ENCODE measurements at places on chromosomes 2 and 18.
A peak's percentile ranks its signal among the peaks of the same experiment; 100 is the strongest.

DNA sequence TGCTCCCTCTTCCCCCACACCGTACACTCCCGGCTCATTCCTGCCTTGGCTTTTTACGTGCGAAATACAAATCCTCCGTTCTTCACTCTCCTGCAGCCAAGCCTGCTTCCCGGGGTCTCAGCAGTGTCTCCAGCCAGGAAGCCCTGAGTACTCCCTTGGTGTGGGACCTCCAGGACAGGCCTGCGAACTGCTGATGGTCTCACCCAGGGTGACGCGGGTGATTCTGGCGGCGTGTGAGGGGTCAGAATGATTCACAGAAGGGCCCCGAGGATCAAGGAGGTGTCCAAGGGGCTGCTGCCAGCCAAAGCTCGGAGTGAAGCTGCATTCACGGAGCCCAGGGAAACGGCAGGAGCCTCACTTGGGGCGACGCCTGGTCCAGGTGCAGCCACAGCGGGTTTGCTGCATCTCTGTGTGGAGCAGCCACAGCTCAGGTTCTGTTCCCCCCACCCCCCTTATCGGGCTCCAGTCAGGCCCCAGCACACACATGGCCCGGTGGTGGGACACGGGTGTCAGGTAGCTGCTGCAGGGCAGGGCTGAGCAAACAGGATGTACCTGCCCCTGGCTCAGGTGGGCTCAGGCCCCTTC, 337.7 kb upstream of the MYT1L start:
- no peak for DNase-seq

DNA sequence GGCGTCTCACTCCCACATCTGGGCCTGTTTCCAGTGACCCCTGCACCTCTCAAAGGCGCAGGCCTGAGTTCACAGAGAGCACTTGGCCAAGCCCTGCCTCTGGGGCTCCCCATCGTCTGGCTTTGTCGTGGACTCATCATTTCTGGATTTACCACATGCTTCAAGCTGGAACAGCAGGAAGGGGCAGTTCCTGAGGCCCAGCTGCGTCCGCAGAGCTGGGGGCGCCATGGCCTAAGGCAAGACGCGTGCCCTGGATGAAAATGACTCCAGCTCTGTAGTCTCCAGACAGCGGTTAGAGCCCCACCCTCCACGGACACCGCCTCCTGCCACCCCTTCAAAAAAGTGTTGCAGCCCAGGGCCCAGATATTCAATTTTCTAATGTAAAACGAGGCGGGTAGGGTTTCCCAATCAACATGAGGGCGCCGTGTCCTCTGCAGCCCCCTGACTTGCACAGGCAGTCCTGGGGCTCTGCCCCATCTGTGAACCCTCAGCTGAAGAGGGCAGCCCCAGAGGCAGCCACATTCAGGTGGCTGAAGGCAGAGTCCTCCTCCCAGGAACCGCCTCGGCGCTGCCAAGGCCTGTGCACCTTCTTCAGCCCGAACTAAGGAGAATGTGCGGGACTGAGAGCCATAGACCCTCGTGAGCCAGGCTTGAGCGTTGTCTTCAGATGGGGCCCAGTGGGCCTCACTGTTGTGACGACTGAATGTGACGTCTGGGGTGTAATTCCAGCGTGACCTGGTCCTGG, 85.5 kb downstream of the NFATC1 start:
- DNase-seq, result no peak

- DNase-seq, result no peak
These were observed 33.6 kb downstream of the GTF2A1L start for GRCh38 chr2:48651158-48651790.

DNA sequence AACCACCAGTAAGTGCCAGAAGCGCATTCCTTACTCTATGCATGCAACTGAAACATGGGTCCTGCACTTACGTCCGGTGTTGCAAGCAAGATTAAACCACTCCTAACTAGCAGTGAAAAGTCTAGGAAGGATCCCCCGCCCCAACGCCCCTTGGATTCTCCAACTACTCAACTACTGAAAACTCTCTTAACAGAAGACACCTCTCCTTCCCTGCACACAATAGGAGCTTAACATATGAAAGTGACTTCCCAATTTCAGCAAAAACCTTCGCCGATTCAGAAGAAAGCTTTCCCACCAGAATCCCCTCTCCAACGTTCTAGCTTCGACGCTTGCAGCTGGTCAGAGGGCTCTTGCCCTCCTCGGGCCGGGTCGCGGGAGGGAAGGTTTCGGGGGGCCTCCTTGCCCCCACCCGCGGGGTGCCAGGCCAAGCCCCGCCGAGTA, 578 bp downstream of the IWS1 start:
- no peak for DNase-seq

DNA sequence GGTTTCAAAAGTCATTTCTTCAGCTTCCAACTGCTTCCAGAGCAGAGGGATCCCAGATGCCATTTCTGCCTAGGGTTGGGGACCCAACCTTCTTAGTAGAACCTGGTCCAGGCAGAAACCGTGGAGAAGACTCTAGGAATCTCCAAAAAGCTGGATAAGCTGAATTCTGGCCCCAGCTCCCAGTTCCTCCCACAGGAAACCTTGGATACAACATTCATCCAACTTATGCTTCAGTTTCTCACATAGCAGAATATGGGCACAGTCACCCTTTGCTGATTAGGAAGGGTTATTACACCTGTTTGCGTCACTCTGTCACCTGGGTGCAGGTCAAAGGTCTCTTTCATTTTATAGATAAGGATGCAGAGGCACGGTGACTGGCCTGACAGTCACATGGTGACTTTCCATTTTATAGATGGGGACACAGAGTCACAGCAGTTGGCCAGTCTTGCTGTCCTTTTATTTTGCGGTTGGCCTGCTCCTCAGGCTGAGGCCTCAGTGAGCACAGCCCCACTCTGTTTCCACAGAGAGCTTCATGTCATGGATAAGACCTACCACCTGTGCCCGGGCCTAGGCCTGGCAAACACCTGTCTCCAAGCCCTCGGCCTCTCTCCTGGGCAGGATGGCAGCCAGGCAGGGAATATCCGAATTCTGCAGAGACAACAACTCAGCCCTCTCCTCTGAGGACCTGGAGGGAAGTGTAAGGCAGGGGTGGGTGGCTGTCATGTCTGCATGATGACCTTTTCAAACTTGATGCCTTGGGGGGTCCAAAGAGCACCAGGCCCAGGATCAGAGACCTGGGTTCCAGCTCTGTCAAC, 148.8 kb downstream of the SMAD7 start:
- DNase-seq, result no peak

DNA sequence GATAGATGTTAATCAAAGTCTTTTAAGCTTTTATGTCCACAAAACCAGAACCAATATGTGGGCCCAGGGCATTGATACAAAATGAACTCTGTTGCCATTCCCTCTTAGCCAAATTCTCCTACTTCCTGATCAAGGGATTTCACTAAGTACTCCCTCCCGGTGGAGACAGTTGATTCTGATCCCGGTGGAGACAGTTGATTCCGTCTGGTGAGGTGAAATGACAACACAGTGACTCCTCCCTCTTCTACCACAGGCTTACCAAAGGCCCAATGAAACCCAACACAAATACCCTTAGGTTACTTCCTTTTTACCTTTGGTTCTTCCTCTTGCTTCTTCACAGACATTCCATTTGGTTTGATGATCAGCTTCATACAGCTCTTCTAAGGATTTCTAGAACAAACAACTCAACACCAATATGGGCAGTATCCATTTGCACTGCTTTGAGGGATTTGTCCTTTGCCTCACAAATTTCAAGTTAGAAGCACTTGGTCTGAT, 153.8 kb downstream of the IKZF2 start:
- DNase-seq, result no peak

DNA sequence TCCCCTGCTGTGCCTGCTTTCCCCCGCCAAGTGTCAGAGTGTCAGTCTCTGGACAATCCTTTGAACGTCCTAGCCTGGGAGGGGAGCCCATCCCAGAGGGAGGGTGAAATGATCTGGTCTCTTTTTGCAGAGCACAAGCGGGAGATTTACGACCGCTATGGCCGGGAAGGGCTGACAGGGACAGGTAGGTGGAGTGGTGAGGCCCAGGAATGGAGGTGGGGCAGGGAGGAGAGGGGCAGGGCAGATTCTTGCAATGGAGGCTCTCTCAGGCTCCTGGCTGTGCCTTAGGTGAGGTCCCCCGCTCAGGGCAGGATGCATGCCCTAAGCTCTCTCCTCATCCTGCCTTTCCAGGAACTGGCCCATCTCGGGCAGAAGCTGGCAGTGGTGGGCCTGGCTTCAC, 2.4 kb downstream of the DNAJB2 start:
- DNase-seq, result no peak

DNA sequence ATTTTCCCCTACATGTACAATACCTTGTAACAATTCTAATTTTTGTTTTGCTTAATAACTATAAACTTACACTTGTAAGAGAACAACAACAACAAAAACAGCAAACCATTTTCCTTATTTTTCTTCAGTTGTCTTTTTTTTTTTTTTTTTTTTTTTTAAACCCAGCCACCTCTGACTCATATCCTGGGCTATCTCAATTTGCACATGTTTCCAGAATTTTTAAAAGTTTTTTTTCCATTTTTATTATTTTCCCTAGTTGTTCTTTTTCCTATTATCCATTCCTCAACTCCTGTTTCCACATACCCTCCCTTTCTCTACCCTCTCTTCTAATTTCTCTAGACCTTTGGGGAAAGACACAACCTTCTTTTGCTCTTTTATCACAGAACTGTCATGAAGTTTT, 112.5 kb downstream of the EFEMP1 start:
- no peak for DNase-seq

GRCh38 chr2:230953845-230954244, 28.8 kb upstream of the GPR55 start:
- DNase-seq, result no peak

DNA sequence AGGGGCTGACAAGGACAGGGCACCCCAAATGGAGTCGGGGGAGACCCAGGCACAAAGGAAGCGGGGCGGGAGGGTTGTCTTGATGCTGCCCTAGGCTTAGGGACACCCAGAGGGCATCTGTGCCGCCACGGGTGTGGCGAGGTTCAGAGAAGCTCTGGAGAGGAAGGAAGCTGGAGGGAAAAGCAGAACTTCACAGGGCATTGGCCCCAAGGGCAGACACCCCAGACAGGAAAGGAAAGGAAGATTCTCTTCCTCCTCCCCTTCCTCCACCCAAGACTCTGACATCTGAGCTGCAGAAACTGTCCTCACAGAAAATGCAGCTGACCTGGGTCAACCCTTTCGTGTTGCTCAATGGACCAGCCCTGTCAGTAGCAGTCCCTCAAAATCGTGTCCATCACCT, 25.6 kb downstream of the DNMT3A start:
- DNase-seq, result no peak

DNA sequence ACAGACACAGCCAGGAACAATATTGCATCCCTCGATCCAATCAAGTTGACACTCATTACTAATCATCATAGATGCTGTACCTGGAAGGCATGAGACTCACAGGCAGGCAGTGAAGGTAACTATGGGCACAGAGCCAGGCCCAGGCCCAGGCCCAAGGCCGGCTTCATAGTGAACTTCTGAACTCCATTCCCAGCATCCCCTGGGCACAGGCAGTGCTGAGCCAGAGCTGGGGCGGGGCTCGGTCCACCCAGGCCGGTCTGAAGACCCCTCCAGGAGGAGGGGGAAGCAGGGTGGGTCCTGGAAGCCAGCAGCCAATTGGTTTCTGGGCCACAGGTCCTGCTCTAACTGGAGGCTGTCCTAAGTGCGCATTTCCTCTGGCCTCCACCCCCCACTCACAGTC, 37.6 kb downstream of the MLPH start:
- no peak for DNase-seq

DNA sequence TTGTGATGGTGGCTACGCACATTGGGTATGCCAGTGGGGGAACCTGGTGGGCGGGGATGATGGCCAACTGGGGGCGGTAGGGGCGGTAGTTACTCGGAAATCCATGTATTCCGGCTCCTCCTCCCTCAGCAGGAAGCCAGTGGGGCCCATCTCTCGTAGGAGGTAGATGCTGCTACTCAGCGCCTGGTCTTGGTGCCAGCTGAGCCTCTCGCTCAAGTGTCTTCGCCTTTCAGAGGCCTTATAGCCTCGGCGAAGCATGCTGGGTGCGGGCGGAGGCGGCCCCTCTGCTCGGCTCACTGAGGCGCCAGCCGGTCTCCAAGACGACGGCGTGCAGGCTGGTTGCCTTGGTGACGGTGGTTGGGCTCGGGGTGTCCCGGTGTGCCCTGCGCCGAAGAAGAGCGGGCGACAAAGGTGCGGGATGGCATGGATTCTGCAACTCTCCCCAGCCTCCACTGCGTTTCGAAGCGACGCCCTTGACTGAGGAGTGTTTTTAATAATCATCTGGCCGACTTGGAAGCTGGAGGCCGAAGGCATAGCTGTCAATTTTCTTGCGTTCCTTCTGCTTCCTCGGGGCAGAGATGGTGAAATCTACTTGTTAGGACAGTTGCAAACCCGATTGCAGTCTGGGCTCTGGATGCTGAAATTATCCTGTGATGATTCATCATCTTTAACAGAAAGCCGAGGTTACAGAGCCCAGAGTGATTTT, at the start of gene ZSWIM2:
TSS of gene ZSWIM2 (minus strand) at position 298 of the 706 bp plus-strand sequence. CDS start at position 258, 40 bp downstream.
- DNase-seq, result no peak

DNA sequence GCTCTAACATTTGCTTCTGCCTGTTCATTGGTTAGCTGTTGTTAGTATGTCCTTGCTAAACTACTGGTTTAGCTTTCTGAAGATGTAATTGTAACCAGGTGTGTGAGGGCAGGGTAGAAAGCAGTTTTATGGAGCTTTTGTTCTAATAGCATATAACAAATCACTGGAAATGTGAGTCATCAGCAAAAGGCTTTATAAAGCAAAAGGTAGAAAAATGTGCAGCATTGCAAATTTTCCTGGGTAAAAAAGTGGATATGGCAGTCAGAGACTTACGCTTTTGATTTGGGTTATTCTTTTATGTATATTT, 85.3 kb downstream of the ZNF407 start:
- DNase-seq, result no peak

GRCh38 chr2:23556929-23557328, 171.9 kb downstream of the KLHL29 start:
- no peak for DNase-seq

DNA sequence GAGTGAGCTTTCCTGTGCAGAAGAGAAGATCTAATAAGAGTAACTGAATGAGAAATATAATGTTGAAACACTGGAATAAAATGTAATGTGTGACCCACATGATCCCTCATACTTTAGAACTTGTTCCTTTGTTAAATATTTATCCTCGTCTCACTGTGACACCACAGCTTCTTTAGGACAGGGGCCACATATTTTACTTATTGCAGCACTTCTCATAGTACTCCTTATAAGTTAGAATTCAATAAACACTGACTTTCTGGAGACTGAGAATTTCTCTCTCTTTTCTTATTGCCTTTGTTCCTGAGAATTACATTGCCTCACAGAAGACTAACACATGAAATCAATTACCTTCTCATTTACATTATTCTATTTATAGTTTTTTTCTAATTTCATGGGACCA, 1234.6 kb upstream of the CHAC2 start:
- no peak for DNase-seq

- peak; percentile 80 for DNase-seq
These were observed at the start of gene PRKD3 for GRCh38 chr2:37324786-37325624. Gene PRKD3 (minus strand): TSS chr2:37324833. CDS start chr2:37316524, 8,309 bp downstream.

DNA sequence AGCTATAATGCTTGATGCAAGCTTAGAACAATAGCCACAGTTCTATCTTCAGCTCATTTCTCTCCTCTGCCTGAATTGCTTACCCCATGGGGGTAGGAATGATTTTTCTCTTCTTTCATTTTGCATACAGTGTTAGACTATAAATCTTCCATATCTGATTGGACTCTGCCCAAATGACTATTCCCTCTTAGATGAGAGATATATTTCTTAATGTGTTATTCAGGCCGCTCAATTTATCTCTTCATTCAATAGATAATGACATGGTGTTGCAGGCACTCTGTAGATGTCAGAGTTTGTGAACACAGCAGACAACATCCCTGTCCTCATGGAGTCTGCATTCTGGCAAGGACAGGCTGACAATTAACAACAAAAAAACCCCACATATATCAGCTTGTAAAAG, 443.7 kb upstream of the CELF4 start:
- no peak for DNase-seq

- no peak for DNase-seq
These were observed 15.5 kb downstream of the FBXO11 start for GRCh38 chr2:47890711-47891368.

All from germinal center (tissue), 1 donor.